ENCODE measurements at places on chromosomes 6 and 20.

GRCh38 chr6:155414049-155414448 is 41.6 kb downstream of the NOX3 start:
- no peak for DNase-seq

DNA sequence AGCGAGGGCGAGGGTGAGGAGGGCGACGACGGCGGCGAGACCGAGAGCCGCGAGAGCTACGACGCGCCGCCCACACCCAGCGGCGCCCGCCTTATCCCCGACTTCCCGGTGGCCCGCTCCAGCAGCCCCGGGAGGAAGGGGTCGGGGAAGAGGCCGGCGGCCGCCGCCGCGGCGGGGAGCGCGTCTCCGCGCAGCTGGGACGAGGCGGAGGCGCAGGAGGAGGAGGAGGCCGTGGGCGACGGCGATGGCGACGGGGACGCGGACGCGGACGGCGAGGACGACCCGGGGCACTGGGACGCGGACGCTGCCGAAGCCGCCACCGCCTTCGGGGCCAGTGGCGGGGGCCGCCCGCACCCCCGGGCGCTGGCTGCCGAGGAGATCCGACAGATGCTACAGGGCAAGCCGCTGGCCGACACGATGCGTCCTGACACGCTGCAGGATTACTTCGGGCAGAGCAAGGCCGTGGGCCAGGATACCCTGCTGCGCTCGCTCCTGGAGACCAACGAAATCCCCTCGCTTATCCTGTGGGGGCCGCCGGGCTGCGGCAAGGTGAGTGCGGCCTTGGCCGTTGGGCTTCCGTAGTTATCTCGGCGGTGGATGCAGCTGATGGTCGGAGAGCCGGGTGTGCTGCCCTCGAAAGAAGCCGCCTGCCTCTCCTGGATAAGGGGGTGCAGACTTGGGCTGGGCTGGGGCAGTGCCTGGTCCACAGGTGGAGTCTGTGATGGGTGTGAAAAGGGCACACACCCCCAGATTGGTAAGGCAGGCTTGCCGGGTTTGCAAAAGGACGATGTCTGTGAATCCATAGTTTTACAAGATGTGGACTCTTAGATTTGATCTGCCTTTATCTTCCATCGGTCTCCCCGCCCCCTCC is 938 bp downstream of the WRNIP1 start:
- DNase-seq = no peak

GRCh38 chr20:6802227-6802626 is 34.7 kb downstream of the BMP2 start:
- no peak for DNase-seq

- no peak for DNase-seq
Observed at GRCh38 chr6:3415490-3415889, 41.4 kb downstream of the SLC22A23 start.

DNA sequence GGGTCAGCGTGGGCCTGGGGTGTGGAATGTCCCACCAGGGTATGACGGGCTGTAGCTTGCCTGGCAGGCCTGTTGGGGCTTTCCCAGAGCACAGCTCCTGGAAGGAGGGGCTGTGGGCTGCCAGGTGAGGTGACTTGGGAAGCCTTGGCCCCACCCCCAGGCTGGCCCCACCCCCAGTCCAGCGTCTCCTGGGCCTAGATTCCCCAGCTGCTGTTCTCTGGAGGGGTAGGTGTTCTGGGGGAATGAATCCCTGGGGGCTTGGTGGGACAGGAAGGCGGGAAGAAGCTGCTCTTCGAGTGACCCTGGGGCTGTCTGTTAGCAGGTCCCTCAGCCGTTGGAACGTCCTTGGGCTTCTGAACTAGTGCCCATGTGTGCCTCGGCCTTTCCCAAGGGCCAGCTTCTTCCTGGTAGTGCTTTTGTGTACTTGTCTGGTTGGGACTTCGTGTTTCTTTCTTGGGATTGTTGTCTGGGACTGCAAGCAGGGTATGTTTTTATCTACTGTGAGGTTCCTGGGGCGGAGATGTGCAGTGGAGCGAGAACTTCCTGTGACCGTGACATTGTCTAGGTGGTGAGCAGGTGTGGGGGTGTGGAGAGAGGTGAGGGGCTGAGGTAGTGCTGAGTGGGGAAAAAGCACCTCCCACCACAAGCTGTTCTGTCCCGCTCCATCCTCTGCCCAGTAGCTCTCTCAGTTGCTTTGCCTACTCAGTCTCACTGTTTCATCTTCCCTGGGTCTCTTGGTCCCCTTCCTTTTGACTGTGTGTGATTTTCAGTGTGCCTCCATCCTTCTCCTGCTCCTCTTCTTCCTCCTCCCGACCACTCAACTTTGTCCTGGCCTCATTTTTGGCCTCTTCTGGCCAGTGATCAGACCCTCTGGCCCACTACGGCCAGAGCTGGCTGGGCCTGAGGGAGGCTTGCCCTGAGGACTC is 1.3 kb upstream of the DDR1 start:
- DNase-seq = peak; percentile 69

GRCh38 chr6:4364711-4365110 is 229.3 kb upstream of the ECI2 start:
- DNase-seq = no peak

DNA sequence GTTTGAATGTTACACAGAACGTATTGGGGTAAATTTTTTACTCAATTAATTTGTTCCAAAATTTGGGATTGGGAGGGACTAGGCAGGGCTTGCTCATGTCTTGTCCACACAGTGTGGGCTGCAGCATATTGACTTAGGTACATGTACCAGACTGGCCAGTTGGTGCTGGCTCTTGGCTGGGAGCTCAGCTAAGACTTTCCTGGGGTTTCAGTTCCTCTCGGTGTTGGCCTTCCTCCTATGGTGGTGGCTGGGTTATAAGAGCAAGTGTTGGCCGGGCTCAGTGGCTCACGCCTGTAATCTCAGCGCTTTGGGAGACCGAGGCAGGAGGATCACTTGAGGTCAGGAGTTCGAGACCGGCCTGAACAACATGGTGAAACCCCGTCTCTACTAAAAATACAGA is 4.9 kb downstream of the CENPQ start:
- no peak for DNase-seq

GRCh38 chr20:13625304-13625979 is 13.3 kb downstream of the TASP1 start:
- no peak for DNase-seq

GRCh38 chr6:64270083-64270482 is 634.5 kb downstream of the PHF3 start:
- DNase-seq = no peak

DNA sequence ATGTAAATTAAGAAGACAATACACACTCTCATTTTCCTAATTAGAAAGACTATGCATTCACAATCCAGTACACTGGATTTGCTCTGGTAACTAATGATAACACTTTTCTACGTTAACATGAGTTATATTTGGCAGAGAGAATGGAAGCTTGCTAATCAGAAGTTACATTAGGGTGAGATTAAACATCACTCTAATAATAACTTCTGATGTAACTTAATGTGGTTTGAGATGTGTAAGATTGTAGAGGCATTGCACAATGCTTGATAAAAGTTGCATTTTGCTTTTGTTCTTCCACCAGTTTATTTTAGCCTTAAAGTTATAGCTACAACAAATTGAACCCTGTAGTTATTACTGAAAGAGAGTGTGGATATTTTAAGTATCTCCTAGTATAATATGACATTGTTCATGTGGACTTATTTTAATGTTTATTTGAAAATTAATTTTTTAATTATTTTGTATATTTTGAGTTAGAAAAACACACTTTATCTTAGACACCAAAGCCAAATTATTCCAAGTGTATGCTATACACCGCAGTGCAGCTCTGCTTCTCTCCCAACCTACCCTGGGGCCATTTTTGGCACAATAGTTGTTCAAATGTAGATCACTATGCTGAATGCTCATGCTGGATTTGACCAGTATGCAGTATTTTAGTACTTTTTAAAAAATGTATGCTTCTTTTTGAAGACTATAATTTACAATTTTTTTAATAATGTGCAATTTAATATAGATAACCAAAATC is 143.2 kb downstream of the SLC16A10 start:
- DNase-seq = no peak

GRCh38 chr20:4383961-4384360 is 337.7 kb upstream of the PRND start:
- no peak for DNase-seq

- no peak for DNase-seq
Observed at GRCh38 chr20:62051144-62051543, 14.5 kb downstream of the TAF4 start.

GRCh38 chr6:73504160-73504559 is 16.7 kb downstream of the EEF1A1 start:
- DNase-seq = no peak

DNA sequence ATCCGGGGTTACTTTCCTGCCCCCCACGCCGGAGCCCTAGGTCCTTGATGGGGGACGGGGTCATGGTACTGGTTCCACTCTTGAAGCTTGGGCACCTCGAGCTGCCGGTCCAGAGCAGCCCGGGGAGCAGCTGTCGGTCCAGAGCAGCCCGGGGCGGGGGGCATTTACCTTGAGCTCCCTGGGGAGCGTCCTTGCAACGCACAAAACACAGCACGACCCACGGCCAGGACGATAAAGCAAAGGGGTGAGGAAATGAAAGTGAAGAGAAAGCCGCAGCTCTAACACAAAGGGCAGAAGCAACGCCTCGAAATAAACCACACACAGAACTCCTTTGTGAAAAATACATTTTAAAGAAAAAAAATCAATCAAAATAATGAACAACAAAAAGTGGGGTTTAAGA is 39.1 kb downstream of the KCNQ2 start:
- DNase-seq = no peak

DNA sequence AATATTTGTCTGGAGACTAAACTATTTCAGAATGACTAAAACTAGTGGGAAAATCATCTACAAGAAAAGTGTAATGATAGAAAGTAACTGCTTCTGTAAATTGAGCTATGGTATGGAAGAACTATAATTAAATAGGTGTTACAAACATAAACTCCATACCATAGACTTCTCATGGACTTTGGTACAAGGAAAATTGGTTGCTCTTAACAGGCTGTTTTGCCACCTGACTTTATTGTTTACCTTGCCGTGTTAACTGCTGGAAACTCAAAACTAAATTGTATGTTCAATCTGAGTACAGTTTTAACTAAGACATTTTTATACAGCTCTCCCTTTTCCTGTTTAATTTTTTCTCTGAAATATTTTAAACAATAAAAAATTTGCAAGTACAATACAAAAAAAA is 261.8 kb upstream of the POU3F2 start:
- no peak for DNase-seq

- DNase-seq = no peak
Observed at GRCh38 chr20:61950641-61951071, 115.0 kb downstream of the TAF4 start.

DNA sequence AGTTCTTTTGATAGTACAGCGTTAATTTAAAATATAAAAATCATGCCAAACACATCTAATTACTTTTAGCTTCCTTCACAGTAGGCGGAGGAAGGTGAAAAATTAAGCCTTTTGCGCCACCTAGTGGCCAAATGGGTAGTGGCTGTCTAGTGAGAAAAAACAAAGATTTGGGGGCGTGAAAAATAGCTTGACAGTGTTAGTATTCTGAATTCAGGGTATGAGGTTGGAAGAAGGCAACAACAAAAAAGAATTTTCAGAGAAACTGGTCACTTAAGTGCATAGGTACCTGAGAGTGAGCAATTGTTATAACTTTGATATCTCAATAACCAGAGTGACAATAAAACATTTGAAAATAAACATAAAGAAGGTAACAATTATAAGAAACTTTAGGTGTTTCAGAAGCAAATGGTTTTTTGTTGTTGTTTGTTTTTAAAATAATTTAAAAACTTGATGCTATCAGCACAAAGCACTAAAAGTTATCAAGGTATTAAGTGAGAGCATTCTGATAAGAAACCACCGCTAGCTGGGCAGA is 14.3 kb downstream of the PSMB9 start:
- DNase-seq = no peak

DNA sequence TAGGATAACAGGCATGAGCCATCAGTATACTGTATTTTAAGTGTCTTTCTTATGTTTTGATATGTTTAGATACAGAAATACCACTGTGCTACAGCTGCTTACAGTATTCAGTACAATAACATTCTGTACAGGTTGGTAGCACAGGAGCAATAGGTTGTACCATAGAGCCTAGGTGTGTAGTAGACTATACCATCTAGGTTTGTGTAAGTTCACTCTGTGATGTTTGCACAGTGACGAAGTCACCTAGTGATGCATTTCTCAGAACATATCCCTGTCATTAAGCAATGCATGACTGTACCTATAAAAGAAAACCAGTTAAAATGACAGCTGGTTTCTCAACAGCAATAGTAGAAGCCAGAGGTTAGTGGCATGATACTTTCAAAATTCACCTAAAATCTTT is 3.0 kb upstream of the ZBTB24 start:
- DNase-seq = no peak

GRCh38 chr6:56567501-56567900 is 75.2 kb downstream of the DST start:
- DNase-seq = no peak

GRCh38 chr20:38558596-38559360 is 22.2 kb upstream of the ADIG start:
- no peak for DNase-seq

DNA sequence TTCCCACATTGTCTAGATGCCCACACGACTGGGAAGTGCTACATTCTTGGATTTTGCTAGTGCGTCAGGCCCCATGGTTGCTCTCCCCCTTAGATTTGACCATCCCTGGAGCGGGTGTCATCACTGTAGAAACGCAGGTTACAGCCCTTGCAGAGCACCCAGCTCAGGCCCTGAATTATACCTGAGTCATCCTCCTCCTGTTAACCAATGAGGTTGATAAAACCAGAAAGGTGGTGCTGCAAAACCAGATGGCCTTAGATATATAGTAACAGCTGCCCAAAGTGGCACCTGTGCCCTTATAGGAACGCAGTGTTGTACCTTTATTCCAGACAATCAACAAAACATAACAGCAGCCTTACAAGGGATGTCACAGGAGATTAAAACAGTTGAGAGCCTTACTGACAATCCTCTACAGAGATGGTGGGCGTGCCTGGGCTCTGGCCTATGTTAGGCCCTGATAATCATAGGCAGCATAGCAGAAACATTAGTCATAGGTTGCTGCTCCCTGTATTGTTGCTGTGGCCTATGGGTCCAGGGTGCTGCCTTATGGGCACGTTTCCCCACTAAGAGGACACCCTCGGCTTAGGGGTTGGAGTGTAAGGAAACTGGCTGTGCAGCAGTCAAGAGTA is 33.6 kb upstream of the HSF2 start:
- no peak for DNase-seq

DNA sequence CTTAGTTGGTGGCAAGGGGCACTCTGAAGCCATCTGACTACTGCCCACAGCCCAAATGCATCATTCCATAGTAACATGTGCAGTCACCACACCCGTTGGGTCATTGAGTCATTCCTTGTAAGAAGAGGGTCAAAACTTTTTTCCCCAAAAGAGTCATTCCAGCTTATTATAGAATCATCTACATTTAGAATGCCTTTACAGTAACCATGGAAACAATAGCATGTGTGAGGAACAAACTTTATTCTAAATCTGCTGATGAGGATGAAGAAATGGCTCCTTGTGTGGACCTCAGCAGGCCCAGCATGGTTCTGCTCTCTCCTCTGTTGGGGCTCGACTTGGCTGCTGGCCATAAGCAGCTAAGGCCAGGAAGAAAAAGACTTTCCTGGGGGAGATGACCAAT is 111.2 kb upstream of the PTPRT start:
- no peak for DNase-seq
